ENCODE measurements at places on chromosomes 3 and 15.

- DNase-seq: no peak
Observed at GRCh38 chr3:120355486-120355885, 6.3 kb upstream of the LRRC58 start.

GRCh38 chr3:56836276-56837163 lies 34.8 kb upstream of the ARHGEF3 start:
- DNase-seq: no peak

- DNase-seq: no peak
Observed at GRCh38 chr15:30939161-30939560, 35.4 kb downstream of the FAN1 start.

GRCh38 chr3:148227534-148227933 lies 470.2 kb upstream of the AGTR1 start:
- no peak for DNase-seq

- DNase-seq: no peak
Observed at GRCh38 chr15:58443308-58443707, 11.5 kb downstream of the LIPC start.

- no peak for DNase-seq
Observed at GRCh38 chr15:64816452-64816851, 9.0 kb downstream of the PIF1 start.

DNA sequence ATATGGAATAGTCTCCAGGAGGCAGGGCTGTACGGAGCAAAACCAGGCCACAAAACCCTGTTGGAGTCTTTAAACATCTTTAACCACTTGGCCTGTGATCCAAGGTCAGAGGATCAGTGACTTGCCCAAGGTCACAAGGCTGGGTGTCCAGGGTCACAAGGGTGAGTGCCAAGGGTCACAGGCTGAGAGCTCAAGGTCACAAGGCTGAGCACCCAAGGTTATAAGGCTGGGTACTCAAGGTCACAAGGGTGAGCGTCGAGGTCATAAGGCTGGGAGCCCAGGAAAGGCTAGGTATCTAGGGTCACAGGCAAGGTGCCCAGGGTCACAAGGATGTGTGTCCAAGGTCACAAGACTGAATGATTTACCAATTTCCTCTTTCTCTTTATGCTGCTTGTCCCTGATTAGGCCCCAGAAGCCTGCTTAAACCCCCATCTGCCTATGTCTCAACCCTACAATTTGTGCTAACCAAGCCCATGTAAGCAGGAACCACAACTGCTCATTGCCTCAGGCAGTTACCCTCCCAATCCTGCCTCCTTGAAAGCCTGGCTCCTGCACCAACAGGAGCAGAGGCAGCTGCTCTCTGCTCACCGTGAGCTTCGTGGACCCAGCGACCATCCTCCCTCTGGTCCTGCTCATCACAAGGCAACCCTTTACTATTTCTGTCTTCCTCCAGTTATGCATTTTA lies 51.5 kb downstream of the MGLL start:
- no peak for DNase-seq

DNA sequence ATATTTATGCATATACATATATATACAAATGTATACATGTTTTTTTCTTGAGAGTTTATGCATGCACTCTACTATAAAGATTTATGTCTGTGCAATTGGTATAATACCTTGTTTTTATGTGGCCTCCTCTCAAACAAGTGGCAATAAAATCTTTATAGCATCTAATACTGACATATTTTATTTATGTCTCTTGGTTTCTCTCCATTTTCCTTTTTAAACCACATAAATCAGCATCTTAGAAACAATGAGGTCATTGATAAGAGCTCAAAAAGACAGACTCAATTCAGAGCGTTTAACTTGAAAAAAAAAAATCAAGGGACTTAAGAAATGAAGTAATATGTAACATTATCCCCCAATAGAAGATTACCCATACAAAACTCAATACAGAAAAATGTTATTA lies 1442.2 kb upstream of the ALCAM start:
- no peak for DNase-seq

- DNase-seq: no peak
Observed at GRCh38 chr3:141828890-141829289, 47.6 kb upstream of the ATP1B3 start.

DNA sequence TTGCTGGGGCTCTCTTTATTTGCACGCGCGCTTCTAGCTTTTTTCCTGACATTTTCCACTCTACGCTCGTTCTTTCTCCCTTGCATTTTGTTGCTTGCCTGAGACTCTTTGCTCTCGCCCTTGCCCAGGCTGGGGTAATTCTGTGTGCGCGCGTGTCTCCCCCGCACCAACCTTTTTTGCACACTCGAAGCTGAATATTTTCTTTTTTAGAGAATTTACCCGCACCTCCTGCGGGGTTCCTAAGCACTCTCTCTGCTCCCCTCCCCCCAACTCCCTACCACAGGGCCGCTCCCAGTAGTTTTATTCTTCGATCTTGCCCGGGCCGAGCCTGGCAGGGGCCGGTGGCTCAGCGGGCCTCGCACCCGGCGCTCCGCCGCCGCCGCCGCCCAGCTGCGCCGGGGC lies 732 bp downstream of the FAM43A start:
- DNase-seq: no peak

- no peak for DNase-seq
Observed at GRCh38 chr3:16132190-16132589, 42.3 kb upstream of the GALNT15 start.

GRCh38 chr3:63159764-63160163 lies 118.3 kb upstream of the SYNPR start:
- no peak for DNase-seq

DNA sequence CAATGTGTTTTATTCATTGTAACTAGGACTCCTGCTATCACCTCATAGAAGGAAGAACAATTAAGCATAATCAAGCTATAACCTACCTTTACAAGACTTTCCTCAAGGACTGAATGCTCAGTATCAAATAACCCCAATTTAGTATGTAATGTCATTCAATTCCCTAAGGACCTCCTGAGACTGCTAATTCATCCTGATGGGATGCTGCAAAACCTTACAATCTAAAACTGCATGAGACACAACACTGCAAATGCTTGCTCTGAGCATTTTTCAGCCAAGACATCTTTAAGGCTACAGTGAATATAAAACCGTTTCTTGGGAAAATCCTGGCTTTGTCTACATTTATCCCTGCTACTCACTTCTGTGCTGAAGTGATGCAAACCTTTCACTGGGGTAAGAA lies 69.9 kb downstream of the RYK start:
- DNase-seq: no peak

DNA sequence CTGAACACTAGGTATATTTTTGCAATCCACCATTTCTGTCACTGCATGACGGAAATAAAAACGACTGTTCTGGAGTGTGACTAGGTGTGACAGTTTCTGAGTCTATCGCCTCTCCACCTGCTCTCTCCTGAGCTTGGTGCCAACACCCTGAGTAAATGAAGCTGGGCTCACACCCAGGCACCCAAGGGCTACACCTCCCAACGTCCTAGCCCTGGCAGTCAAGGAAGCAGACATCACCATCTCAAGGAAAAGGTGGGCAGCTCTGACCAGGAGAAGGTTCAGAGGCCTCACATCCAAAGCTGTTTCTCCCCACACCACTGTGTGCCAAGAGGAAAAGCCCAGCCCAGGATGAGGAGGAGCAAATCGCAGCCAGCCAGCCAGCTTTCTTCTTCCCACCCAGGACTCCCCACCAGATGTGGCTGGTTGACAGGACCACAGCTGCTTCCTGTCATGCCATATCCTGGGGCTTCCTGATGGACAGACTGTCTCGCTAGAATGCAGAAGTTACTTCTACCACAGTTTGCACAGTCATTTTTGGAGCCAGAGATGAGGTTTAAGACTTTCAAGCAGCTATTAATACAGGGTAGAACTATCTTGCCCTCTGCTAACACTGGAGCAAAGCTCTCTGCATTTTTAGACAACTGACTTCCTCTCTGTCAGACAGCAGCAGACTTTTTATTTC lies 3.3 kb downstream of the SCAMP2 start:
- DNase-seq: peak; percentile 8

DNA sequence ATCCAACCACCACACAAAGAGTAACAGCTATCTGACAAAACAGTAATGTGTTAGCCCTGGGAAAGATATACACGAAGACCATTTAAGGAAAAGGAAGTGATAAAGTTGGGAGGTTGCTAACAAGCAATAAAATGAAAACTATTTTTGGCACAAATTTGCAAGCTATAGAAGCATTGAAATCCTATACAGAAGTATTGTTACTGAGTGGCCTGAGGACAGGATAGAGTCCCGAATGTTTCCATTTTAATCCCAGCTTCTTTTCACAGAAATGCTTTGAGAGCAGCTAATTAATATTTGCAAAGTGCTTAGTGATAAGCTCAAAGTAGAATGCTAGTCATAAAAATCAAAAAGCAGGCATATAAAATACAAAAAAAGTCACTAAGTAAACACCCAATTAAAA lies 51.5 kb downstream of the RAD18 start:
- DNase-seq: no peak

- no peak for DNase-seq
Observed at GRCh38 chr3:131735116-131735515, 232.3 kb upstream of the MRPL3 start.

DNA sequence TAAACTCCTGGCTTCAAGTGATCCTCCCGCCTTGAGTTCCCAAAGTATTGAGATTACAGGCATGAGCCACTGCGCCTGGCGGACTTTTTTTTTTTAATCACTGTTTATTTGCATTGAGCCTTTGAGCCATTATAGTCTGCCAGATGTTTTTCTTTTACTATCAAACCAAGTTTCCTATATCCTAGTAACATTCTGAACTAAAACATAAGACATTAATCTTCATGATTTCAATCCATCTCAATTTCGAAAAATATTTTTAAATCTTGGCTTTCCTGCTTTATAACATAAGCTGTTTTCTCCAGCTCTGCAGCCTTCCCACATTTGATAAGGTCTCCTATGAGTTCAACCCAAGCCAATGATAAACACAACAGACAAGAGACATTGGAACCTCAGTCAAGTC lies 75.4 kb downstream of the UMPS start:
- no peak for DNase-seq

- DNase-seq: no peak
Observed at GRCh38 chr3:193883551-193883950, 252.4 kb upstream of the HES1 start.

DNA sequence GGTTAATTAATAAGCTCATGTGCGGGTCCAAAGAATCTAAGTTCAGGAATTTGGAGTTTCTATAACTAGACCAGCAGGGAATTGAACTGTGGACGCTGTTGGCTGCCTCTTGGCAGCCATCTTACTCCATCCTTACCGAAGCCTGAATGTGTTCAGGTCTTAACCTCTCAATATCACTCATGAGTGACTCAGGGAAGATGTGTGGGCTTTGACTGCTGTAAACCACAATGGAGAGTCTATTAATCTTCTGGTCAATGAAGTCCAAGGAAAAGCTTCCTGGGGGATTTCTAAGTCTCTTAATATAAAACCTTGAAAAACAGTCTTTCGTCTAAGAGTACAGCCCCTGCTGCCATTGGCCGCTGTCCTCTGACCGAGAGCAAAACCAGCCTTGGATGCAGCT lies 46.7 kb upstream of the OXTR start:
- no peak for DNase-seq

DNA sequence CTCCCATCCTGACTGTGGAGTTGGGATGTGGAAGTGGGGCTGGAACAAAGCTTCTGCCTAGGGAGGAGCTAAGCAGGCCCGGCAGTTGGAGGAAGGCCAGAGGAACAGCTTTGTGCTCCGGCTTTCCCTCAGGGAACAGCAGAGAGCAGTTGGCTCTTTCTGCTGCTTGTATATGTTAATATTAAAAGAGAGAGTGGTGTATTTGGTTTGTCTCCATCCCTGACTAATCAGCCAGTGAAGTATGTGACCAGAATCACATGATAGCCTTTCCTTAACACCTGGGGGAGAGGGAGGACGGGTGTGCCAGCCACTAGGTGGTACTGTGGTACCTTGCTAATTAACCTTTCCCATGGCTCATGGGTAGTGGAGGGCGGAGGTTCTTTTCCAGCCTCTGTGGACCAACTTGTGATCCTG lies 10.0 kb downstream of the EIF2B5 start:
- no peak for DNase-seq

GRCh38 chr3:126377211-126377610 lies 17.5 kb upstream of the CFAP100 start:
- no peak for DNase-seq
